Activated CD8-positive, alpha-beta memory T cell treated with anti-CD3 and anti-CD28 coated beads for 1 hour (primary cell): ENCODE measurements at places on chromosomes 13 and 19.
A peak's percentile ranks its signal among the peaks of the same experiment; 100 is the strongest.

DNA sequence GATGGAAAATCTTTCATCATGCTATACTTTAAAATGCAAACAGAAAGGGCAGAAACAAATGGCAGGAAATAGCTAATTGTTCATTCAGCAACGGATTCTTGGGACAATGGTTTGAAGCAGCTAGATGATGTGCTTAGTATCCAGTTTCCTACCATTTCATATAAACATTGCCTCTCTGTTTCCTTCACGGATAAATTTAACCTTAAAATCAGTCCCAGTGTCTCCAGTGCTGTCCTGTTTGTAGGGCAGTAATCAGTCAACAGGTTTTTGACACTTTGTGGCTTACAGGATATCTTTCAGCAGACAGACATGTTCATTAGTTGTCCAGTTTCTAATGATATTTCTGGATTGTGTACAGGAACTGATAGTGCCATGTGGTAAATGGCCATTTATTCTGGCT lies 24.7 kb upstream of the RB1 start:
- no peak for DNase-seq

DNA sequence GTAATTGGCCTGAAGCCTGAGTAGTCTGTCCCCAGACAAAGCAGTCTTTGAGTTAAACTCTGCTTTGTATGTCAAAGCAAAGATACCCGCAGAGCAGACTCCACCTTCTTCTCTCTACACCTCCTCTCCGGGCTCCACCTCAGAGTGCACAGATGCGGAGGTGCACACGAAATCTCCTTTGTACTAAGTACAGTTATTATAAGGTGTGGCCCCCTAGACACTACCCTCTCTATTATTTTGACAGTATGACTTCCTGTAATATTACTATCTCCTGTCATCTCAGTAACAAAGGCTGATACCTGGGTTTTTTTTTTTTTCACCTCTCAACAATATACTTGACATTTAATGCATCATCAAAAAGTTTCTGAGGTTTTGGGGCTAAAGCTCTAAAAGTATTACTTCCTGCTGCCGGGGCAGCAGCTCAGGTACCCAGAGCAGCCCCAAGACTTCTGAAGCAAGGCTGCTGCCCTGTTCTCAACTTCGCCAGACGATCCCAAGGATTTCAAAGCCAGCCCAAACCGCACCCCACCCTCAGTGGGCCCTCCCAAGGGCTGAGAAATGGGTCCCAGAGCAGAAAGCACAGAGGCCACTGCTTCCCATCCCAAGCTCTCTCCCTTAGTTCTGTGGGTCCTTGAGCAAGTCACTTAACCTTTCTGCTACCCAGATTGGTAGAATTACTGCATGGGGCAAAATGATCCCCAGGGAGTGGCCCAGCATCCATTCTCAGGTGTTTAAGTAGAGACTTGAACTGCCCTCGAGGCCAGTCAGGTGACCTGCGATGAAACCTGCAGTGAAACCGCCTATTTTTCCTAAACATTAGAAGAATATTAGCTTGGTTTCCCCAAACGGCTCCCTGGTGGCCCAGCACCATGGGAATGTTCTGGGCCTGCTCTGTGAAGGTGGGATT lies 180.6 kb downstream of the FOXO1 start:
- peak; percentile 38 for DNase-seq

GRCh38 chr13:44021422-44021821 lies 141.7 kb downstream of the LACC1 start:
- DNase-seq = no peak

GRCh38 chr13:93534181-93534700 lies 307.6 kb downstream of the GPC6 start:
- no peak for DNase-seq

- DNase-seq = no peak
Measured at GRCh38 chr13:41307884-41308640, 3.0 kb upstream of the NAA16 start.

DNA sequence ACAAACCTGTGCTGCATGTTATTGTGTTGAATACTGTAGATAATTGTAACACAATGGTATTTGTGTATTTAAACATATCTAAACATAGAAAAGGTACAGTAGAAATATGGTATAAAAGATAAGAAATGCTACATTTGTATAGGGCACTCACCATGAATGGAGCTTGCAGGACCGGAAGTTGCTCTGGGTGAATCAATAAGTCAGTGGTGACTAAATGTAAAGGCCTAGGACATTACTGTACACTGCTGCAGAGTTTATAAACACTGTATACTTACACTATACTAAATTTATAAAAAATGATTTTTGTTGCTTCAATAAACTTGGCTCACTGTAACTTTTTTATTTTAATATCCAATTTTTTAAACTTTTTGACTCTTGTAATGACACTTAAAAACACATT lies 34.4 kb downstream of the LMO7 start:
- no peak for DNase-seq

DNA sequence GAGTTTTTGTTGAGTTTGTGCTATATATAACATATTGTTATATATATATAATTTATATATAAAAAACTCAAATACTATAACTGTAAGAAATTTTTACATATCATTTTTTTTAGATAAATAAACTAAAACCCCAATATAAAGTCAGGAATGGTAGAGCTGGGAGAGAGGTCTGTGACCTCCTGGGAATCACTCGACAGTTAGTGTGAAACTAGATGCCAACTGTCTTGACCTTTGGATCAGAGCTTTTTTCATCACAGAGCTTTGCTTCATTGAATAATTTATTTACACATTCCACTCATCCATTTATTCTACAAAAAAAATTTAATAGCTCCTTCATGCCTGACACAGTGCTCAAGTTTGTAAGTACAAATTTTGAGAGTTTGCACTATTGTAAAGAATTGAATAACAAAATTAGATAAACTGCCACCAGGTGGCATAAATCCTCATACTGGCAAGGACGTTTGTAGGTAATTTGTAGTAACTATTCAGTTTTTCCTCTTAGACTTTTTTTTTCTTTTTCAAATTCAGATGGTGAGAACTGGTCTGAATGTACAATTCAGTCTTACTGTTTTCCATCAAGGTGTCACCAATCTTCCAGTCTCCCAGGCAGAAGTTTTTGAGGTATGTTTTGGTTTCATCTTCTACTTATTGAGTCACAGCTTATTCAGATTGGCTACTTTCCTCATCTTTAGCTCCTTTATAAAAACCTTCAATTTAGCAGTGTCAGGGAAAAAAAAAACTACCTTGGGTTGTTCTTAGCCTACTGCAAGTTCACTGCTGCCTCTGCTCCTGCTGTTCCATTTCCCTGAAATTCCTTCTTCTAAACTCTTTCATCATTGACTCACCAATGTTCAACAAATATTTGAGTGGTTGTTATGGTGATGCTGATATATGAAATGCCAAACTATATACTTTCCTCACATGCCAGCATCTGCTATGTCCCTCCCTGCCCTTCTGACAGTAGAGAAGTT lies 28.7 kb downstream of the LACC1 start:
- no peak for DNase-seq

DNA sequence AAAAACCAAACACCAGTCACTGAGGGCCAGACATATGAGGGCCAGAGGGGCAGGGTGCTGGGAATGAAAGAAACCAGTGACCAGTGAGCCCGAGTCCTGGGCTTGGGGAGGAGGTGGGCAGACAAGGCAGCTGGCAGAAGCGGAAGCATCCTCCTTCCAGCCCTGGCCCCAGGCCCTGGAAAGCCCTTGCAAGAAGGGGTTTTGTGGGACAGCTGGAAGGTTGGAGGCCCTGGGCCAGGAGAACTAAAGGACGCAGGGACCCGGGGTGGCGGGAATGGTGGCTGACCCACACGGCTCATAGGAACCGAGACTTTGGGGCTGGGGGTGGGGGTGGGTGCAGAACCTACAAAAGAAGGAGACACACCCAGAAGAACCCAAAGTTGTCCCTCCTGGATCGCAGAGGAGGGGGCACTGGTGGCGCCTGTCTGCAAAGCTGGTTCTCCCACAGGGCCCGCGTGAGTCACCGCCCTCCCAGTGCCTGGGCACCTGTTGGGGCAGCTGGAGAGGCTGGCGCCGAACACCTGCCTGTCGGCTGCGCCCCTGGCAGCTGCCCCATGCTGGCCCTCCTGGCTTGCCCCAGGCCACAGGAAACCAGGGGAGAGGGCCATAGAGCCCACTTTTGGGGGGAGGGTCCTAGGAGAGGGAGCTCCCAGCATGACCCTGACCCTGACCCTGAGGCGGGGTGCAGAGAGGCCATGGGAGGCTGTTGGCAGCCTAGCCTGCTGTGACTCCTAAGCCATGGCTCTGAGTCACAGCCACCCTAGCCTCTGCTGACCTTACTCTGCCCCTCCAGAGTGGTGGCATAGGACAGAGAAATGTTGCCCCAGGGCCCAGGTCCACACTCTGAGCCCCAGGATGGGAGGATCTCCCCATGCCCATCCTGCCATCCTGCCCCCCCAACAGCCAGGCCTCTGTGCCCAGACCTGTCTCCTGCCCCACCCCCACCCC lies 802 bp downstream of the DMPK start:
- no peak for DNase-seq

DNA sequence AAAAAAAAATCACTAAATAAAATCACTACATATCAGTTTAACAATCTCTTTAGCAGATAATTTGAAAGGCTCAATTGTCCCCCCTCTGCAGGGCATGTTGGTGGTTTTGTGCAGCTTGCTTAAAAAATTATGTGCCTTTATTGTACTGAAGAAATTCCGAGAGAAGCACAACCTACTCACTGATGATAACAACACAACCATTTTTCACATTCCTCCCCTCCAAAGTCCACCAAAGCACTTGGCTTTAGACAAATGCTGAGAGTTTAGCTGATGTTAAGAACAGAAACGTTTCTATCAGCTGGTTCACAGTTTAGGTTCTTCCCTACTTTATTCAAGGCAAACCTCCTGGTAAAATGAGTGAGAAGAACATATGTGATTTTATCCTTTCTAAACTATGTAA lies 923 bp downstream of the DOCK9 start:
- no peak for DNase-seq

GRCh38 chr13:43880214-43880855 lies 631 bp downstream of the LACC1 start:
- DNase-seq = no peak
